ENCODE measurements at places on chromosomes 12 and 14.

DNA sequence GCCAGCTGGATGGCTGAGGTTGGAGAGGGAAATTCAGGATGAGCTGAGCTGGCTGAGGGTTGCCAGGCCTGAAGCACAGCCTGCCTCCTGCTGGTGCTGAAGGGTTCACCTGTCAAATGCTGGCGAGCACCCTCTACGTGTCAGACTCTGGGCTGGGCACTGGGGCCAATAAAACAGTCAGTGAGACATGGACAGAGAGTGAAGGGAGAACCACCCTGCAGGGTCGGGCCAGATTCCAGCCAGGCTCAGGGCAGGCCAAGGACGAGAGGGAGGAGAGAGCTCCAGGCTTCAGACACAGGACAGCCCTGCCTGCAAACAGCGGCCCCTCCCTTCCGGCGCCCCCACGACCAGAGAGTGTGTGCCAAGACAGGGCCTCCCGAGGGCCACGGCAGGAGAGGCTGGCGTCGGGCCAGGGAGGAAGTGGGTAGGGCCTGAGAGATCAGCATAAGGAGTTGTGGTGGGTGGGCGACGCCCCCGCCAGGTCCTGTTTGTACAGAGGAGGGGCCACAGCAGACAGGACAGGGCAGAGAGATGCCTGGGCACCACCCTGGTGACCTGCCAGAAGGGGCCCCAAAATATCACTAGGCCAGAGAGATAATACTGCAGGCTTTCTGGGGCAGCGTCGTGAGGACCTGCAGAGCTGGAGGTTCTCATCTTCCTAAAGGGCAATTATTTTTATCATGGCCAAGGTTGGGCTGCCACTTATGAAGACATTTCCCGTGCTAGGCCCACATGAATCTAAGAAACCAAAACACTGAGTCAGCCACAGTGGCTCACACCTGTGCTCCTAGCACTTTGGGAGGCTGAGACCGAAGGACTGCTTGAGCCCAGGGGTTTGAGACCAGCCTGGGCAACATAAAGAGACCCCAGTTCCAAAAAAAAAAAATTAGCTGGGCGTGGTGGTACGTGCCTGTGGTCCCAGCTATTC, 73.1 kb upstream of the GPR68 start:
- DNase-seq = no peak

DNA sequence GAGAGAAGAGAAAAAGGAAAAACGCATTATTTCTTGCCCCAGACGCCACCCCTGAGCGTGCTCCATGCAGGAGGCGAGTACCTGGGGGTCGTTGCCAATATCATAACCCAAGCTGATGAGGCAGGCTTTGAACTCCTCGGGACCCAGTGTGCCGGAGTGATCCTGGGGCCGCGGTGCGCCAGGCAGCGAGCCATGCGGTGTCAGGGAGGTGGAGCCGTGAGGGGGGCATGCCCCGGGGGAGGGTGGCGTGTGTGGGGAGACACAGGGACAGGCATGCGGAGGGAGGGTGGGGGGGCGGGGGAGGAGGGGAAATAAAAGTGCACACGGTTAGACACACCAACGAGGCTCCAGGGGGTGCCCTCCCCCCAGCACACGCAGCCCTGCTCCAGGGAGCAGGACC, 86.0 kb upstream of the ZFP36L1 start:
- no peak for DNase-seq

DNA sequence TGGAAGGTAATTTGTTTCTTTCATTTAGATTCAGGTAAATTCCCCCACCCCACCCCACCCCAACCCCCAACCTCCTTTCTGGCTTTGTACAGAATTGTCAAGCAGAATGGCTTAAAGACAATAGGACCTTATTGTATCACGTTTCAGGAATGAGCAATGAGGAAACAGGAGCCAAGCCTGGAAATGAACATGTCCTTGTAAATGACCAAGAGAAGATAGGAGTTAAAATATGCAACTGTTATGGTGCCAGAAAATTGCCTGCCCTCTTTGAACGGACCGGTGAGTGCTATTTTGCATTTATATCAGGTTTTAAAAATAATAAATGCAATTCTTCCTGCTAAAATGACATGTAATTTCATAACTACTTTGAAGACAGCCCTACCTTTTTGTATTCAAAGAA, 141.6 kb upstream of the PELI2 start:
- no peak for DNase-seq

- DNase-seq = no peak
These were observed 392.8 kb downstream of the SOX5 start for GRCh38 chr12:23556661-23557060.

- DNase-seq = peak; percentile 49
These were observed 6.9 kb upstream of the TSPAN8 start for GRCh38 chr12:71164568-71165197.

DNA sequence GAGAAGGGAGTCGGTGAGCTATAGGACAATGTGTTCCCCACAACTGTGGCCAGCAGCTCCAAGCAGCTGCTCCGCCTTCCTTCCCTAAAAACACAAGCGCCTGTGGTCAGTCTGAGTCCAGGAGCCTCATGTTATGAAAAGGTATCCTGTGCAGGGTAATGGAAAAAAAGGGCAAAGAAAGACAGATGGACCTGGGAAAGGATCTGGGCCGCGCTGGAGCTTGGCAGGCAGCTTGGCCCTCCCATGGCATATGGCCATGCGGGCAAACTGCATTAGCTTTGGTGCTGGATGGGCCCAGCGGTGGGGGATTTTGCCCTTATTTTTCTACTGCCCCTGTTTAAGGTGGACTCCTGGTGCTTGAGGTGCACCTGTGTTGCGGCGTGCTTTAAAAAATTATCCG, 23.7 kb upstream of the CHST11 start:
- no peak for DNase-seq

GRCh38 chr12:95205685-95206084, 11.6 kb downstream of the FGD6 start:
- DNase-seq = peak; percentile 52

- DNase-seq = no peak
These were observed 5.2 kb downstream of the GSKIP start for GRCh38 chr14:96368534-96368933.

DNA sequence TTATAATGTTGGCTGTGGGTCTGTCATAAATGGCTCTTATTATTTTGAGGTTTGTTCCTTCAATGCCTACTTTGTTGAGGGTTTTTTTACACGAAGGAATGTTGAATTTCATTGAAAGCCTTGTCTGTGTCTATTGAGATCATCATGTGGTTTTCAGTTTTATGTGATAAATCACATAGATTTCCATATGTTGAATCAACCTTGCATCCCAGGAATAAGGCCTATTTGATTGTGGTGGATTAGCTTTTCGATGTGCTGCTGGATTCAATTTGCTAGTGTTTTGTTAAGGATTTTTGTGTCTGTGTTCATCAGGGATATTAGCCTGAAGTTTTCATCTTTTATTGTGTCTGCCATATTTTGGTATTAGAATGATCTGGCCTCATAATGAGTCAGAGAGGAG, 27.6 kb downstream of the SLC2A13 start:
- DNase-seq = no peak

- DNase-seq = no peak
These were observed 60.1 kb downstream of the EMP1 start for GRCh38 chr12:13256692-13257045.

DNA sequence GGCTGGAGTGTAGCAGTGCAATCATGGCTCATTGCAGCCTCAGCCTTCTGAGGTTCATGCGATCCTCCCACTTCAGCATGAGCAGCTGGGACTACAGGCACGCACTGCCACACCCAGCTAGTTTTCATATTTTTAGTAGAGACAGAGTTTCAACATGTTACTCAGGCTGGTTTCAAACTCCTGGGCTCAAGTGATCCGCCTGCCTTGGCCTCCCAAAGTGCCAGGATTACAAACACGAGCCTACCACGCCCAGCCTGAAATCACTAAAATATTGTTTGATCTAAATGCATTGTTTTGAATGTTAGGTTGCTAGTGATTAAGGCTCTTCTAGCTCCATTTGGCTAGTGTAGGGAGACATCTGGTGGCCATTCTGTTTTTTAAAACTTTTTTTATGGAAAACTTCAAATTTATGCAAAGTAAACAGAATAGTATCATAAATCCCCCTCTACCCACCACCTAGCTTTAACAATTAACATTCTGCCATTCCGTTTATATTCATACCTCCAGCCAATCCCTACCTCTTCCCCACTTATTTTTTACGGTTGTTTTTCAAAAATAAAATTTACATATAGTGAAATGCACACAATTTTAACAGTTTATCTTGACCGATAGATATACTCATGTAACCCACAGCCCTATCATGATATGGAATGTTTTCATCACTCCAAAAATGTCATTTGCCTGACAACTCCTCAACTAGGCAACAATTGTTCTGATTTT, 37.8 kb downstream of the MYO1H start:
- no peak for DNase-seq

GRCh38 chr14:70416338-70416724, 559 bp downstream of the SYNJ2BP start:
- DNase-seq = no peak

- DNase-seq = no peak
These were observed 4.8 kb upstream of the TNS2 start for GRCh38 chr12:53044896-53045695.

DNA sequence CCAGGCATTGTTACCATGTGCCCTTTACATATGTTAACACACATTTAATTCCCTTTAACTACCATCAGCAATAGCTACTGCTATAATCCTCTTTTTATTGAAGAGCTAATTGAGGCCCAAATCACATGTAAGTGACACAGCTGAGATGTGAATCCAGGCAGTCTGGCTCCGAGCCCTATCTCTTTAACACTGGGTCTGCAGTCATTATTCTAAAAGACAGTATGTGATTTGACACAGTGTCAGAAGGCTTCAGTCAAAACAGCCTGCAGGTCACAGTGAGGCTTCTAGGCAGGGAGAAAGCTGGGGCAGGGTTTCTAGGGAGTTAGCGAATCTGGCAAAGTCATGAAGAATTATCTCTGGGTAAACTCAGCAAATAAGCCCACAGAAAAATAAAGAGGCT, 148.2 kb downstream of the KIF21A start:
- DNase-seq = no peak

DNA sequence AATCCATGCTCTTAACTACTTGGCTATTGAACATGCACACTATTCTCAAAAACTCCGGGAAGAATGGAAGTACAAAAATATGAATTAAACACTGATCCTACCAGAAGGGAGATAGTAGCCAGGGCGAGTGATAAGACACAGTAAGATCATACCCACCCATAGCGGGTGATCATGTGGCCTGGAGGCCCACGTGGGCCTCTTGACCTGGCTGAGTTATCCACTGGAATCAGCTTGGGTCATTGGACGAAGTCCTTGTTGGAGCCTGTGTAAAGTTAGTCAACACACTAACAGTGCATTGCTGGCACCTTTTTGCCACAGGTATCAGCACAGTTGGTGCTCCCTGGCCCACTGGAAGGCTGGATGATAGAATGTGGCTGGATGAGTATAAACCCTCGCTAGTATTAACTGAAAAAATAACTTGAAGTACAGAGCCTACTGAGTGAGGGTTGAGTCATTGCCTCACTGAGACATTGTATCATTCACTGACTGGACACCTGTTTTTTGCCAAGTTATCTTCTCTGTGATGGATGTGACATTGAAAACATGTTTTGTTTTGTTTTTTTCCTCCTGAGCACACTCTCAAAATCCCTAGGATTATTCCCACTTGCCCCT, 149.2 kb upstream of the FUT8 start:
- DNase-seq = no peak

GRCh38 chr14:73696466-73697400, 17.5 kb downstream of the PNMA1 start:
- DNase-seq = peak; percentile 50

DNA sequence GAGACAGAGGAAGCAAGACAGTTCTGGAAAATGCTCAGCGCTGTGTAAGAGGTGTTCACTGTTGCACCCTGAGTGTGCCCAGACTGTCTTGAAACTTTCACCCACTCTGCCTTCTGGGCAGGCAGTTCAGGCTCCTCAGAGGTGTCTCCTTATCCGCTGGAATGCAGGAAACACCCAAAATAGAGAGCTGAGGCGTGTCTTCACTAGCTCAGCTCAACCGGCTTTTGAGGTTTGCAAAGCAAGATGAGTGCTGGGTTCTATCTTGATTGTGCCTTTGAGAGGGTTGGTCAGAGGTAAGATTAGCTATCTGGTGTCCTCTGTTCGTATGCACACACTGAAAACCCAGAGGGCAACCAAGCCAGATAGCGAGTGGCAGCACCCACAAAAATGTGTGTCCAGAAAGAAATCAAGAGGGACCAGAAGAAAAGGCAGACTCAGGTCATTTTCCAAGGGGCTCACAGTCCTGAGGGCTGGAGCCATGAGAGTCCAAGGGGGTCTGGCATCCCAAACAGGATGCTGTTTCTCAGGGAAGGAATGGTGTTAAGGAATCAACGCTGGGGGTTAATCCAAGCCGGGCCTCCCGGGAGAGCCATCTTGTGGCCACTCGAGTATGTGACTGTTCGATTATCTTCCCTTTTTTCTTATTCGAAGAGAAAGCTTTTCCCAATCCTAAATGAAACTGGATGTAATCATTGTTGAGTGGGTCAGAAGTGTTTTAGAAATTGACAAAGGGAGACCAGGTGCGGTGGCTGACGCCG, 47.1 kb downstream of the TBX3 start:
- DNase-seq = no peak

DNA sequence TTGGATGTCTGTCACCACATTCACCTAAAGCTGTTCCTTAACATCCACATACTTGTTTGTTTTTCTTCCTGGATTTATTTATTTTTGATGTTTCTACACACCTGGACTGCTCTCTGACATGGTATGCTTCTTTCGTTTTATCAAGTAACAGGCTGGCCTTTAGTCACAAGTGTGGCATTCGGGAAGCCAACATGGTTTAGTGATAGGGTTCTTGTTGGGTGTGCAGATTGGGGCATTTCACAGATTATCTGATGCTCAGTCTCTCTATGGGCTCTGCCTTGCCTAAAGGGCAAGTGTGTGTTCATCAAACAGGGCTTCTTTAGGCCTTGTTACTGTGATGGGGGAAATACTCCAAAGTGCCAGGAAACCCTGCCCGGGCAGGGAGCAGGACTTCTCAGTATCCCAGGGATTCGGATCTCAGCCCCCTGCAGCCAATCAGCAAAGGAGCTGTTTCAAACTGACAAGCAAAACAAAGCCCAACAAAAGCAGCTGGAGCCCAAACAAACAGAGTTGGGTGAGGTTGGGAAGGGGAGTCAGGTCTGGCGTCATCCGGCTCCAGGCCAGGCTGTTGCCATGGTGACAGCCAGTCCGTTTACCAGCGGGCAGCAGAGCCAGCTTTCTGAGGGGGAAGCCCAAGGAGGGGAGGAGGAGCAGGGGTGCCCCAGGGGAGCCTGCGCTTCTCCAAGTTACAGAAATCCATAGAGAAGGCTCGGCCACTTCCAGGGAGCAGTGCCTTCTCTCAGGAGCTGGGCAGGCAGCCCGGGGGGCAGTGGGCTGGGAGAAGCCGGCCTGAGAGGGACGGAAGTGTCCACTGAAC, 31.9 kb downstream of the FOS start:
- no peak for DNase-seq

DNA sequence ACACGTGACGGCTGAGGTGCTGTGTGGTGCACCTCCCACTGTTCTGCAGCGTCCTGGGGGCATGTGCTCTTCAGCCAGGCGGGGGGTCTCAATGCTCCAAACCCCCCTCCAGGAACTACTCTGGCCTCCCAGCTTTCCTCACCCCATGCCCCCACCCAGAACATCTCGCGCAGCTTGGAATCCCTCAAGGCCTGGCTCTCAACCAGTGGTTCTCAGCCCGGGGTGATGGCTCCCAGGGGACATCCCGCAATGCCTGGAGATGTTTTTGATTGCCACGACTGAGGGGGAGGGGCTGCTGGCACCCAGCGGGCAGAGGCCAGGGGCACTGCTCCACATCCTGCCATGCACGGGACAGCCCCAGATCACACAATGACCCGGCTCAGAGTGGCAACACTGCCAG, 78.9 kb upstream of the DICER1 start:
- DNase-seq = no peak

All from kidney epithelial cell (primary cell).